ENCODE measurements at places on chromosomes 3 and 15. TPM values are rescaled to one million over a fixed set of nuclear protein-coding genes. Genes with fewer than 3 reads are reported as not detected.

CELF6 gene
- 1.0 TPM for total RNA-seq

ANKRD34C gene
- 0.30 TPM for total RNA-seq

PRSS50 gene
- not detected for total RNA-seq

DNA sequence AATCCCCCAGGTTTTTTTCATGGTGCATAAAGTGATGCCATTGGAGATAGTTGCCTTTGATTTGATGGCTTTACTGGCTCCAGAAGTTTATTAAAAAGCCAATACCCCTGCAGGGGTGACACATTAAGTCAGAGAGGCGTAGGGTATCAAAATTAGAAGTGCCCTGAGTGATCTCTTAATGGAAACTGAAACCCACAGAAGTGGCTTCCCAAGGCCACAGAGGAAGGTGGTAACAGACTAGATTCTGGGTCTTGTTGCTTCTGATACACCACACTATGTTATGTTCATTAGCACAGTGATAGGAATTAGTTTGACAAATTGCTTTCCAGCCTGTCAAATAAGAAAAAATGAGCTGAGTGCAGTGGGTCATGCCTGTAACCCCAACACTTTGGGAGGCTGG is 112.3 kb downstream of the IQCH start:
- H3K36me3 ChIP-seq = no peaks in the 10 kb centered on the region
- no peak overlapping the region for H3K4me3 ChIP-seq
- H3K4me1 ChIP-seq = no peaks in the 10 kb centered on the region
- peak; percentile 33 for DNase-seq
- no peaks in the 10 kb centered on the region for H3K27me3 ChIP-seq

GRCh38 chr3:38313263-38313662 is 31.2 kb downstream of the SLC22A14 start:
- no peaks in the 10 kb centered on the region for H3K27me3 ChIP-seq
- H3K4me3 ChIP-seq = no peak overlapping the region
- DNase-seq = no peak

GRCh38 chr3:63076357-63076756 is 201.1 kb upstream of the CADPS start:
- DNase-seq = no peak
- no peak overlapping the region for H3K27ac ChIP-seq
- H3K36me3 ChIP-seq = no peaks in the 10 kb centered on the region
- peaks cover 2% of the 10 kb centered on the region for H3K27me3 ChIP-seq
- H3K4me1 ChIP-seq = no peaks in the 10 kb centered on the region
- no peak overlapping the region for H3K4me3 ChIP-seq

EHHADH gene
- total RNA-seq = 1.8 TPM

CFAP20DC gene
- 0.39 TPM for total RNA-seq

- H3K4me3 ChIP-seq = peak overlapping the region; percentile 70
- H3K4me1 ChIP-seq = no peaks in the 10 kb centered on the region
- no peak for DNase-seq
- H3K36me3 ChIP-seq = no peaks in the 10 kb centered on the region
- no peaks in the 10 kb centered on the region for H3K27me3 ChIP-seq
- no peak overlapping the region for H3K27ac ChIP-seq
These were observed 8.6 kb upstream of the NR2F2 start for GRCh38 chr15:96321639-96322535.

TMCO5A gene
- total RNA-seq = not detected
